ENCODE measurements at places on chromosomes 1 and 21.

- no peak for DNase-seq
Observed at GRCh38 chr1:174397261-174397660, 50.5 kb upstream of the GPR52 start.

- peak; percentile 89 for DNase-seq
Observed at GRCh38 chr1:160097911-160098851, at the start of gene IGSF8. IGSF8 (minus strand) TSS chr1:160098619; CDS start chr1:160098472, 147 bp downstream.

GRCh38 chr1:117260761-117261423 is 50.2 kb upstream of the VTCN1 start:
- DNase-seq, result no peak

DNA sequence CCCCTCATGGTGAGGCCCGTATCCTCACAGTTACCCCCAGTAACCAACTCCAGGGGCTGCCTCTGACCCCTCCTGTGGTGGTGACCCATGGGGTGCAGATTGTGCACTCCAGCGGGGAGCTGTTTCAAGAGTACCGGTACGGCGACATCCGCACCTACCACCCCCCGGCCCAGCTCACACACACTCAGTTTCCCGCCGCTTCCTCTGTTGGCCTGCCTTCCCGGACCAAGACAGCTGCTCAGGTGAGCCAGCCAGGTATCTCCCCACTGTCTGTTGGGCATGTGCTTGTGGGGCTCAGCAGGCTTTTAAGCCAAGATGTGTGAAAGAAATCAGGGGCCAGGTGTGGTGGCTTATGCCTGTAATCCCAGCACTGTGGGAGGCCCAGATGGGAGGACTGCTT is 39.9 kb downstream of the ZBTB17 start:
- DNase-seq, result no peak

DNA sequence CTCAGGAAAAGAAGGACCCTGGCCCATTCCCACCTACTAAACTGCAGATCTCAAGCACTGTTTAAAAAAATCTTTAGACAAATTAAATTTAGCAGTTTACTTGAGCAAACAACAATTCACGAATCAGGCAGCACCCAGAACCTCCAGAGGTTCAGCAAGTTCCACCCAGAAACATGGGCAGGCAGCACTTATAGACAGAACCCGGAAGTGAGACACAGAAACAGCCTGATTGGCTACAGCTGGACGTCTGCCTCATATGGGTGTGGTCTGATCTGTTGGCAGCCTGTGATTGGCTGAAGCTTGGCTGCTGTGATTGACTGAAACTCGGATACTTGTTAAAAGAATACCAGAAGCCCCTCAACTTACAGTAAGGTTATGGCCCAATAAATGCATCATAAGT is 34.7 kb upstream of the COL6A2 start:
- DNase-seq, result no peak

DNA sequence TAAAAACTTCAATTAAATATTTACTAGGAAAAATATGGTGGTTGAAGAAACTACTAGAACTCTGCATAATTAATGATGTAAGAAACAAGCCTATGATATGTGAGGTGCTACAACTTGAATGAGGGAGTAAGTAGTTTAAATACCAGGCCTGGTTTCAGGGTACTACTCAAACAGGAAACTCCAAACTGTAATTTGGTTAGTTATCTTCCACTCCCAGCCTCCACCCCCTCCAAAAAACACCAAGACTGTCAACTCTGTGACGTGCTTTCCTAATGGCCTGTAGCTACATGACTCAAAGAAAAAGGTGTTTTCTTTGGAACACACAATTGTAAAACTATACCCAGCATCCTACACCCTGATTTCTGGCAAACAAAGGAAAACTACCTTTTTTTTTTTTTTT is 55.9 kb upstream of the RCC1 start:
- peak; percentile 2 for DNase-seq

GRCh38 chr21:27831177-27831576 is 864.3 kb upstream of the ADAMTS5 start:
- DNase-seq, result no peak

- no peak for DNase-seq
Observed at GRCh38 chr21:43627527-43627926, 31.8 kb downstream of the HSF2BP start.

GRCh38 chr1:104797982-104798381 is 1048.3 kb downstream of the AMY1C start:
- no peak for DNase-seq

GRCh38 chr1:237779356-237779755 is 111.4 kb downstream of the ZP4 start:
- no peak for DNase-seq

DNA sequence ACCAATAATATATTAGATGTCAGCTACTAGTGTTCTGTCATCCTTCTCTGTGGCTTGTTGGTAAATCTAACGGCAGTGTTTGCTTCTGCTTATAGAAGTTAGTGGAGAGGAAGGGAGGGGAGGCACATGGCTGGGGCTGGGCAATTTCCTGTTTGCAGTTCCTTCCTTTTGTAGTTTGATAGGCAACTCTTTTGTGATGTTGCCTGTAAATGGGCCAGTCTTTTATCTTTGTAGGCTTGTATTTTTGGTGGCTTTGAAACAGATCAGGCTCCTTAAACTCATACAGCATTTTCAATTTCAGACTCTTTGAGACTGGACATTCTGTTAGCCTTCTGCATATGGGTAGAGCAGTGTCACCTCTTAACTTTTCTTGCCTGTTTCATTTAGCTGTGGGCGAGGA is 48.1 kb downstream of the CDC14A start:
- DNase-seq, result no peak

GRCh38 chr1:43056460-43056859 is 97.8 kb upstream of the SLC2A1 start:
- no peak for DNase-seq

GRCh38 chr1:67921725-67922489 is 88.6 kb upstream of the GNG12 start:
- DNase-seq, result no peak

DNA sequence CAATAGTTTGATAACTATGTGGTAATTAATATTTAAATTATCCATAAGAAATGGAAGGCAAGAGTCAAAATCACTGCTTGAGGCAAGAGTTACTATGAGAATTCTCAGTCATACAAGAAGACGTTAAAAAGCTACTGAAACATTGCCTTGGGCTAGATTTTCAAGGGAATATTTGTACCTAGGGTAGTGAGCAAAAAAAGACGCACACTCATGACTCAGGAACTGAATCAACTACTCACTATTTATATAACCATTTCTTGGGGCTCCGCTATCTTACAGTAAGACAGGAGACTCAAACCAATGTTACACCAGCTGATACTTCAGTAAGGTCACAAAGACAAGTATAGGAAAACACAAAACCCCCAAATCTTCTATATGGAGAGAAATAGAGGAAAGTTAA is 151.5 kb upstream of the RNPC3 start:
- no peak for DNase-seq

- DNase-seq, result no peak
Observed at GRCh38 chr1:178513278-178513983, 522 bp downstream of the TEX35 start.

GRCh38 chr1:22437573-22437972 is 14.1 kb upstream of the ZBTB40 start:
- no peak for DNase-seq

DNA sequence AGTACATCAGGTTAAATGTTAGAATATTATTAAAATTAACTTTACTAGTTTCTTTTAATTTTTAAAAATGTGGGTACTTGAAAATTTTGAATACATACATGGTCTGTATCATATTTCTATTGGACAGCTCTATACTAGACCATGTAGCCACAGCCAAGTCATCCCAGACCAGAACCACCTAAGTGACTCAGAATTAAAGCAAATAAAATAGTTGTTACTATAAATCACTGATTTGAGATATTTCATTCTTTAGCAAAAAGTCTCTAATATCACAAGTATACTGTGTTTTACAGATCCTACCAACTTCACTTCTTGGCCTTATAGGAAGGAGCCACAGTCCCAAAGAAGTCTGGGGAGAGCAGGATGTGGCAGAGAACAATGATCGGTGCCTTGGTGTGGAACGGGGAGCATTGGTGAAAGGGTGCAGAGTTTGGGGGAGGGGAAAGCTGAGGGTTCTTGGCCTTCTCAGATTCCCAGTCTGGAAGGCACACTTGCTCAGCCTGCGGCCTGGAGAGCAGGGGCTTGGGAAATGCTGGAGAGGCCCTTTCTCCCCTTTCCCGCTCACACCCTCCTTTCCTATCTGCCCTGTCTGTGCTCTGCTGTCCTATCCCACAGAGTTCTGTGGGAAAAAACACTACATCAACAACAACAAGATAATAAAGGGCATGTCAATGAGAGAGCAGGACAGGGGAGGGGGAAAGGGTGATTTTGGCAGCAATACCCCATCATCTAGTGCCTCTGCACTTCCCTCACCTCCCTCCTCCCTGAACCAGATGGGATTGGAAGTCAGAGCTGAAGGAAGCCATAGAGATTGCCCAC is 122.1 kb downstream of the NGF start:
- no peak for DNase-seq

DNA sequence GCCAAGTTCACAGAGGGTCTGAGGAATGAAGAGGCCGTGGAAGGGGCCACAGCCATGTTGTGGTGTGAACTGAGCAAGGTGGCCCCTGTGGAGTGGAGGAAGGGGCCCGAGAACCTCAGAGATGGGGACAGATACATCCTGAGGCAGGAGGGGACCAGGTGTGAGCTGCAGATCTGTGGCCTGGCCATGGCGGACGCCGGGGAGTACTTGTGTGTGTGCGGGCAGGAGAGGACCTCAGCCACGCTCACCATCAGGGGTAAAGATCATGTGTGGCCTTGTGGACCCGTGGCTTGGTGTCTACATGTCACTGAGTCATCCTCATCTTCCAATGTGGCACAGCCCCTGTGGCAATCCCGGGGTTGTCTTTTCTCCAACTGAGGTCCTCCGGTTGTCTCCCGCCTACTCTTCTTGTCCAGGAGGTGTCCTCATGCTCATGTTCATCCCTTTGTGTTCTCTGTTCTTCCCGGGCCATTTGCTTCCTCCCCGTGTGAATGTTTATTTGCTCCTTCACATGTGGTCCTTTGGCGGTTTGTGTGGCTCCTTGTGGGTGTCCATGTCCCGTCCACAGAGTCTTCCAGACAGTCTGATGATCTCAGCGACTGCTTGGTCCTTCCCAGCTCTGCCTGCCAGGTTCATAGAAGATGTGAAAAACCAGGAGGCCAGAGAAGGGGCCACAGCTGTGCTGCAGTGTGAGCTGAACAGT is 84.2 kb downstream of the OBSCN start:
- DNase-seq, result no peak

DNA sequence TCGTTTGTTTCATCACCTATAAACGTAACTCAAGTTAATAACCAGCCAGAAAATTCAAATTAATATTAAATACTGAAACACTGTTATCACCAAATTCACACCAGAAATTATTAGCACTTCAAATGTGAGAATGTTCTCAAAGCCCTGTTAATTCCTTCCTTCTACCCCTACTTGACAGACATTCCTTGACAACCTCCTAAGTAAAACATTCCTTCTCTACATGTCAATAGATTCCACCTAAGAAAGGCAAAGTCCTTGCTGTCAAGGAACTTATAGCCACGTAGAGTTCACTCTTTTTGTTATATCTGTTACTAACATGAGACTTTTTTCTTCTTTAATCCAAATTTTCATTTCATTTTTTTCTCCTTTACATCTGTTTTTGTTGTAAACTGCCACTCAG is 441.5 kb downstream of the SMYD3 start:
- DNase-seq, result no peak

- DNase-seq, result no peak
Observed at GRCh38 chr1:223819730-223820514, 25.8 kb downstream of the TP53BP2 start.

DNA sequence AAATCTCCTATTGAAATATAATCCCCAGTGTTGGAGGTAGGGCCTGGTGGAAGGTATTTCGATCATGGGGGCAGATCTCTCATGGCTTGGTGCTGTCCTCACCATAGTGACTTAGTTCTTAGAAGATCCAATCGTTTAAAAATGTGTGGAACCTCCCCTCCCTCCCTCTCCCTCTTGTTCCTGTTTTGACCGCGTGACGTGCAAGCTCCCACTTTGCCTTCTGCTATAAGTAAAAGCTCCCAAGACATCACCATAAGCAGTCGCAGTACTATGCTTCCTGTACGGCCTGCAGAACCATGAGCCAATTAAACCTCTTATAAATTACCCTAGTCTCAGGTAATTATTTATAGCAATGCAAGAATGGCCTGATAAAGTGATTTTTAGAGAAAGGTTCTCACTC is 10.9 kb upstream of the RGS2 start:
- no peak for DNase-seq

DNA sequence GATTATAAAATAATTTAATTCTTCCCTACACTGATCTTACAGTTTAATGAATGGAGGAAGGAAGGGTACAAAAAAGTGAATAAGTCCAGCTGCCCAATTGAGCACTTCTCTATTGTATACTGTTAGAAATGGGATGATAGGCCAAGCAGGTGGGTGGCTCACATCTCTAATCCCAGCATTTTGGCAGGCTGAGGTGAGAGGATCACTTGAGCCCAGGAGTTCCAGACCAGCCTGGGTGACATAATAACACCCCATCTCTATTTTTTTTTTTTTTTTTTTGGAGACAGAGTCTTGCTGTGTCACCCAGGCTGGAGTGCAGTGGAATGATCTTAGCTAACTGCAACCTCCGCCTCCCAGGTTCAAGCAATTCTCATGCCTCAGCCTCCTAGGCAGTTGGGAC is 57.5 kb downstream of the ATP2B4 start:
- no peak for DNase-seq

DNA sequence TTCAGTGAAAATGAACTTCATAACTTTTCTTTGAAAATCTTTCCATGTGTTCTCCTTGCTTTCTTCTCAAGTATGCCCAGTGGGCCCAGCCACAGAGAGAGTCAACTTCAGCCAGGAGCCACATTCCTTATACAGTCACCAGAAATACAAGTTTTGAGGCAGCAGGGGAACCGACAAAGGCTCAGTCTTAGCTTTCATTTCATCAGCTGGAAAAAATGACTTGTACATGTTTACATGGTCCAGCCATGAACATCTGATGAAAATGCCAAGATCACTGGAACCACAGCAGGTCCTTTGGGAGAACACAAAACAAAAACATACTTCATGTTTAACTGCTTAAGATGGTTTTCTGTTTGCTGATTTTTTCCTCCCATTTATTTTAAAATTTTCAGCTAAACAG is 72.5 kb downstream of the SYDE2 start:
- no peak for DNase-seq

DNA sequence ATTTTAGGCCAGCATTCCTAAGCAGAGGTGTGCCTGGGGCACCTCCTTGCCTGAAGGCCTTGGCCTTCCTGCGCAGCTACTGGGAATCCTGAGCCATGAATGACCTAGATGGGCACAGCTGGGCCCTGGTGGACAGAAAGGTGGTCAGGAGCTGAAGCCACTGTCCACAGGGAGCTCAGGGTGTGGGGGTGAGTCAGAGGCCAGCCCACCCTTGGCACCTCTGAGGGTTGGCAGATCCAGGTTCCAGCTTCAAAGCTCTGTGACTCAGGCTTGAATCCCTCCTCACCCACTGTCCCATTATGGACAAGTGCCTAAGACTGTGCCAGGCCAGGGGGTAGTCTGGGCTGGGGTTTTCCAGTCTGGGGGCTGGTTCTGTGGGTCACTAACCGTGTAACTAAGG is 6.4 kb upstream of the EDN2 start:
- DNase-seq, result no peak

GRCh38 chr1:207495801-207496792 is at the start of gene CR1:
CR1 (plus strand) TSS chr1:207496157; CDS start chr1:207496268, 111 bp downstream.
- DNase-seq, result no peak
